DMS79 treated with DMSO at 0.1 percent for 48 hours (cell line): ENCODE measurements at places on chromosomes 1 and 21.

DNA sequence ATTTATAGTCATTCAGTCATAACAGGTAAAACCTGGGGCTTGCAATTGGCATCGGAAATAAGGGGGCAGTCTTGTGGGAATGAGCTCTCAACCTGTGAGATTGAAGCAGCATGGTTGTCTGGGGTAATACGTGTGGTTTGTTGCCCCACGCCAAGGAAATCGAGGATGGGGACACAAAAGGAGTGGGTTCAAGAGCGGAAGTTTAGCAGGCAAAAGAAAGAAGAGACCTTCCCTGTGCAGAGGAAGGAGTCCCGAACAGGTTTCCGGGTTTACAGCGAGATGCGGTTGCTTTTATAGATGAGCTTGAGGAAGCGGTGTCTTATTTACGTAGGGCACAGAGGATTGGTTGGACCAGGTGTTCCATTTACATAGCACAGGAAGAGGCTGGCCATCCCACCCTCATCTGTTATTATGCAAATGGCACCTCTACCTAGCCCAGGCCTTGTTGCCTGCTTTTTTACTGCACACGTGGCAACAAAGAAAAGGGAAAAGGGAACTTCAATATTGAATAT lies 37.3 kb downstream of the IFNAR1 start:
- DNase-seq, result no peak

- peak; percentile 30 for DNase-seq
These were observed 54.2 kb downstream of the DNTTIP2 start for GRCh38 chr1:93824834-93825233.

DNA sequence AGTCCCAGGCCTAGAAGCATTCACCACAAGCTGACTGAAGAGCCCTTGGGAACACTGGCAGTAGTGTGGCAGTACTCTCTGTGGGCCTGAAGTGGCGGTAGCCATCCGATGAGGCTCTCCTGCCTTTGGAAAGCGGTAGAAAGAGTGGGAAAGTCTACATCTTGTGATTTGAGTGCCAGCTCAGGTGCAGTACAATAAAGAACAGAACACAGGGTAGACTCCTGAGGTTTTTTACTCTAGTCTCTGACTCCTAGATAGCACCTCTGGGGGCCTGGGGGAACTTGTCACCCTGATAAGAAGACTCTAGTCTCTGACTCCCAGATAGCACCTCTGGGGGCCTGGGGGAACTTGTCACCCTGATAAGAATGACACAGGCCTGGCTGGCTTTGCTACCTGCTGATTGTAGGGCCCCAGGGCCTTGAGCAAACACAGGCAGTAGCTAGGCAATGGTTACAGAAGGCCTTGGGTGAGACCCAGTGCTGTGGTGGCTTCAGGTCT lies 18.0 kb upstream of the IL20 start:
- DNase-seq, result peak; percentile 18

GRCh38 chr1:223189903-223190724 lies 47.1 kb upstream of the TLR5 start:
- DNase-seq, result no peak

GRCh38 chr1:155105604-155106011 lies 22.1 kb upstream of the EFNA1 start:
- DNase-seq, result no peak

DNA sequence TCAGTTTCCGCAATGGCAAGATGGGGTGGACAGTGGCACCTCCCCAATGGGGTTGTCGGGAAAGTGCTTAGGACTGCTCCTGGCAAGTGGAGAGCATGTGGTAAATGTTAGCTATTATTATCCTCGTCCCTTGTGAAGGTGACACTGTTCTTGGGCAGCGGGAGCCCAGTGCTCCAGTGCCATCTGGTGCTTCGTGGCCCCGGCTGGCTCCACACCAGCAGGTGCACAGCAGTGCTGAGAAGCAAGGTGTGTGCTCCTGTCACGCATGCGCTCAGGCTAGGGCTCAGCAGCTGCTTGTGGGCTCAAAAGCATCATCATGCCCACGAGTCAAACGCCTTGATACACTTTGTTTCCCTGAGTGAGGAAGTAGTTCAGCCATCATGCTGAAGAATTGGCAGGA lies 24.9 kb upstream of the KCNC4 start:
- peak; percentile 83 for DNase-seq

DNA sequence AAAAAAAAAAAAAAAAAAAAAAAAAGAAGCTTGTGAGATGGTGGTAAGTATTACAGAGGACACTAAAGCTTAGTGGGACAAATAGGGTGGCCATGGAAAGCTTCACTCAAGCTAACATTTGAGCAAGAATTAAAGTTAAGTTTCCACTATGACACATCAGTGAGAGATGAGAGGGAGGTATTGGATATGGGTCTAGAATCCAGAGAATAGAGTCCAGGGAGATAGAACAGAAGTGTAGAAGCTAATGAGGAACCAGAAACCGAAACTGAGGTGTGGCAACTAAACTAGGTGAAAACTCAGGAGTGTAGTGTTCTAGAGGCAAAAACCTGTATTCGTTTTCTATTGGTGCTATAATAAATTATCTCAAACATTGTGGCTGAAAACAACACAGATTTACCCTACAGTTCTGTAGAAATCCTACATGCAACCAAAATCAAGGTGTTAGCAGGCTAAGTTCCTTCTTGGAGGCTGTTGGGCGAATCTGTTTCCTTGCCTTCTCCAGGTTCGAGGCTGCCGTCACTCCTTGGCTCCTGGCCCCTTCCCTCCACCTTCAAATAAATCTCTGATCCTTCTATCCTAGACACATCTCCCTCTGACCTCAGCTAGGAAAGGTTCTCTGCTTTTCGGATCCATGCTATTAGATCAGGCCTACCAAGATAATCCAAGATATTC lies 36.2 kb downstream of the PTP4A2 start:
- no peak for DNase-seq

DNA sequence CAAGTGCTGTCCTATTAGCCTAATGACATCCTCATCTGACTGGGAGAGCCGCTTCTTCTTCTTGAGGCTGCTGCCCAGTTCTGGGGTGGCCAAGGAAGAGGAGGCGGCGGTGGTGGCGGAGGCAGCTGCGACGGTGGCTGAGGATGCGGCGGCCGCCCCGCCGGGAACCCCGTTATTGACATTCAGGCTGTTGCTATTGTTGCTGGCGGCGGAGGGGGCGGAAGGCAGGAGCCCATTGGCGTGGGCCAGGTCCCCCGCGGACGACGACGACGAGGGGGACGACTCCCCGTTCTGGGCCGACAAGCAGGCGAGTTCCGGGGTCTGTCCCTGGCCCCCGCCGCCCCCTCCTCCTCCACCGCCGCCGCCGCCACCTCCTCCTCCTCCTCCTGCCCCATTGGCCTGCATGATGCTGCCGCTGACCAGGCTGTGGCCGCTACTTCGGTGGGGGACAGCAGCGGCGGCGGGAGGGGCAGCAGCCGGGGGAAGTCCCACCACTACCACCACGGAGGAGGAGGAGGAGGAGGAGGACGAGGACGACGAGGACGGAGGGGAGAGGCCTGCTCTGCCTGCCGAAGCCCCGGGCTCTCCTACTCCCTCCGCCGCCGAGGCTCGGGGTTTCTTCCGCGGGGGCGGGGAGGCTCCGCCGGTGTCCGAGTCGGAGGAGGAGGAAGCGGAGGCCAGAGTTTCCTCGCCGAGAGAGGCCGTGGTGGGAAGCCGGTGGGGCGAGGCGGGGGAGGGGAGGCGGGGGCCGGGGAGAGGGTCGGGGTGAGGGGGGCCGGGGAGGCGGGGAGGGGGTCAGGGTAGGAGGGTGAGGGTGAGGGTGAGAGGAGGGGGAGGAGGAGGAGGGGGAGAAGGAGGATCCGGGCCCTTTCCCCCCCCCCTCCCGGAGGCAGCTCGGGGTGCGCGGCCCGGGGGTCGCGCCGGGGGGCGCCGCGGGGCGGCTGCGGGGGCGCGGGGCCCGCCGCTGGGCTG lies 610 bp downstream of the WDR26 start:
- DNase-seq, result peak; percentile 8

GRCh38 chr1:168340781-168341482 lies 60.3 kb downstream of the TBX19 start:
- no peak for DNase-seq

GRCh38 chr1:36400514-36400824 lies 2.8 kb upstream of the LSM10 start:
- no peak for DNase-seq

DNA sequence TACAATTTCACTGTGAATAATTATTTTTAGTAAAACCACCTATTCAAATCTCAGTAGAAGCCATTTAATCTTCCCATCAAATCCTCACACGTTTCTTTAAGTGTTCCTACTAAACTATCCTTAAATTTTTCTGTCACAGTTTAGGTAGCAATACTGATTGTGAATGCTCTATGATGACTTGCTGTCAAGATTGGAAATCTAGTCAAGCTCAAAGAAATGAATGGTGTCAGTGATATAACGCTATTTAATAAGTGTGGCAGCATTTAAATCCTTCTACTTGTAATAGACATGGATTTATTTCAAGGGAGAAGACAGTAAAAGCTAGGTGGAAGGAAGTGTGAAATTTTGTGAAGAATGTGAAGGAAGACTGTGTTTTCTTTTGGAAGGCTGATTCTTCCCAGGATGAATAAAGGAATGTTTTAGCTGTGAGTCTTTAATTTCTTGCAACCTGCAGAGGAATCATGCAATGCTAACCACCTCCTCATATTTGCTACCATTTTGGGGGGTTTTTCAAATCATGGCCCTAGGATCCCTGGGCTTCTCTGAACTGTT lies 936.7 kb upstream of the NEGR1 start:
- DNase-seq, result no peak

GRCh38 chr1:29975036-29975694 lies 738.8 kb downstream of the PTPRU start:
- DNase-seq, result no peak

DNA sequence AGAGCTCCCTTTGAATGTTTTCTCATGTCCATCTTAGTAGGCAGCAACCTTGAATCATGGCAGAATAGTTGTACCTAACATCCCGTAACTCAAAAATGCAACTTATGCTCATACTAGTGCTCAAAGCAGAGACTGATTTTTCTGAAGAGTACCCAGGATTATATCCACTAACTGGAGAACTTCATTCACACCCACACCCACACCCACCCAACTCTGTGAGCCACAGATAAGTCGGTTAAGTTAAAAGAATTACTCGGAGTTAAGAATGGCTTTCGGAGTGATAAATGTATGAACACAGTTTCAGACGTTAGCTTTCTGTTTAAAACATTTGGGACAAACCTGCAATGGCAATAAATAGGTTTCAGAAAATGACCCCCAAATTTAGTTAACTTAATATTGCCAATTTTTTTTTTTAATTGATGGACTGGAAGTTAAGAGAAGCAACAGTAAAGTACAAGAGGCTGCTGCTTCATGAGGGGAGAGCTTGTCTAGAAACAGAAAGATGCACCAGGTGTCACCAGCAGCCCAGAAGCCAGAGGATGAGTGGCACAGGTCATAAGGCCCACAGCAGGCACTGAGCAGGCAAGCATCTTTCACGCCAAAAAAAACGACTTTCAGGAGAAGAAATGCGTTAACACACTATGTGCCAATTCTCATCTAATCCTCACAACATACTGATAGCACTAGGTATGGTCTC lies 48.4 kb upstream of the C1orf198 start:
- no peak for DNase-seq

- DNase-seq, result no peak
These were observed 175.0 kb downstream of the RGS7 start for GRCh38 chr1:241181971-241182370.

DNA sequence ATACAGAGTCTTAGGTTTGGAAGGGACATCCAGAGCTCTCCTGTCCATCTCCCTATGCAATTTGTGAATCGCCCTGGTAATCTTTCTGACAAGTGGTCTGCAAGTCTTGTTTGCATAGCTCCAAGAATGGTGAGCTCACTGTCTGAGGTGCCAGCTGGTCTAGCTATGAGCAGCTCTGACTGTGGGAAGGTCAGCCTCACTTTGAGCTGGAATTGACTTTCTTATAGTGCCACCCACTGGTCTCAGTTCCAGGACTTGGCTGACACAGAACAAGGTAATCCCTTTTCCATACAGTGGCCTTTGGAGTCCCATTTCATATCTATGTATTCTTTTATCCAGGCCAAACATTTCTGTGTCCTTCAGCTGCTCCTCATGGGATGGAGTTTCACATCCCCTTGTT lies 95.6 kb upstream of the C8B start:
- DNase-seq, result no peak

DNA sequence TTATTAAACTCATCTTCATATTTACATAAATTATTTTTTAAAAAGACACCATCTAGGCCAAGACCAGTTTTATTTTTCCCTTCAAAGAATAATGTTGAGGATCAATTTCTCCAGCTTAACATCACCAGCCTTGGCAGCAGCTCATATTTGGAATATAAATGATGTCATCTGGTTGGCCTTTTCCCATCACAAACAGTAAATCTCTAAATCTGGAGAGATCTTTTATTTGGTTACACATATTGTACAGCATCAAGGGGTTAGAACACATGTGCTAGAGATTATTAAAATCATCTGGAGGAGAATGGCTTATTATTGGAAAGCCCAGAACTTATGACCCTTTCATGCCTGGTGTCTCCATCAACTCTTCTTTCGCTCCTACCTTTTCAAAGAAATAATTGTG lies 508.8 kb downstream of the PLPP3 start:
- no peak for DNase-seq

- DNase-seq, result no peak
These were observed 397.9 kb downstream of the HHAT start for GRCh38 chr1:210726621-210727020.

- DNase-seq, result no peak
These were observed at the start of gene DAB1 for GRCh38 chr1:57423656-57424211. DAB1 (minus strand) TSS chr1:57424060; CDS start chr1:57291030, 133,030 bp downstream.

GRCh38 chr21:18548249-18548648 lies 144.7 kb upstream of the TMPRSS15 start:
- no peak for DNase-seq

DNA sequence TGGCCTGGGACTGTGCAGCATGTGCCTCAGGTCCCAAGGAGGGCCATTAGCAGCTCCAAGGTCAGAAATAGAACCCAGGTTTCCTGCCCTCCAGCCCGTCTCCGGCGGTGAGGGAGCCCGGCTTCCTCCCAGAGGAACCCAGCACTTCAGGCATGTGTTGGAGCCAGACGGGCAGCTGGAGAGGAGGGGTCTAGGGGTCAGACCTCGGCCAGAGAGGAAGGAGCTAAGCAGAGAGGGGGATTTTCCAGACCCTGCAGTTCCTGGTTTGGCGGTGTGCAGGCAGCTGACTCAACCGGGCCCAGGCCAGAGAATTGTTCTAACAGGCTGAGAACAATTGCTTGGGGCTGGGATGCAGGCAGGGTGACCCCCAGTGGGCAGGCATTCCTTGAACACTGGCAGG lies 37.1 kb downstream of the HSPG2 start:
- no peak for DNase-seq
